ENCODE measurements at places on chromosomes 13 and 19.

DNA sequence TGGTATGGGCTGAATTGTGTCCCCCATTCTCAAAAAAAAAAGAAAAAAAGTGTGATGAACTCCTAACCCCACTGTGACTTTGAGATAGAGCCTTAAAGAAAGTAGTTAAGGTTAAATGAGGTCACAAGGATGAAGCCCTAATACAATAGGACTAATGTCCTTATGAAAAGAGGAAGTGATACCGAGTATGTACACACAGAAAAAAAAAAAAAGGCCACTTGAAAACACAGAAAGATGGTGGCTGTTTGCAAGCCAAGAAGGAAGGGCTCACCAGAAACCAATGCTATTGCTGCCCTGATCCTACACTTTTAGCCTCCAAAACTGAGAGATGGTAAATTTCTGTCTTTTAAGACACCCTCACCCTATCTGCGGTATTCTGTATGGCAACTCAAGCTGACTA is 955.6 kb downstream of the PCDH17 start:
- DNase-seq, result no peak

DNA sequence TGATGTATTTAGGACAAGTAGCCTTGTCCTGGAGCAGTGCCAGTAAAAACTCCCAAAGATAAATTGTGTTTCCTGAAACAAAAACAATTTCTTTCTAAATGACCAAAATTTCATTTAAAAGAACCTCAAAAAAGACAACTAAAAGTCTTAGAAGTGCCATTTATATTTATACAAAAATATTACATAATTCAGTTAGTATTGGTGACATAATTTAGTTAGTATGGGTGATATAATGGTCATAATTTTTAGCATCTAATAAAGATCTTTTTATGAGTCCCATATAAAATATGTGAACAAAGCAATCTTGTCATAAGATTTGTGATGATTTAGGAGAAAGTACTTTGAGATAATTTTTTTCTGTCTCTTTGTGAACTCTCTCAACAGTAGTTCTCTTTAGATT is 76.0 kb downstream of the ELF1 start:
- DNase-seq, result no peak

DNA sequence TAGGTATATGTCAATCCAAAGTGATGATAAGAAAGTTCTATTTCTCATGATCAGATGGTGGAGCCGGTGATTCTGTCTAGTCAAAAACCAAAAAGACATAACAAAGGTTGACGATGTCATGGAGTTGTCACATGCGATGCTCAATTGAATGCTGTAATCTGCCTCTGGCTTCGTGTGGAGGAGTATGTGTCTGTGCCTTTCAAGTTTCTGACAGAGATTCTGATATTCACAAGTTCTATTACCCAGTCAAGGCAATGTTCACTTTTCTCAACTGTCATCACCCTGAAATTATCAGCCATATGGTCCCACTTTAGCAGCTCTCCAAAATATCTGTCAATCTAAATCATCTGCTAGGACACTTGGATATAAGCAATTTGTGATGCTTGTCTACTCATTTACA is 367.6 kb upstream of the PRR20A start:
- DNase-seq, result no peak

GRCh38 chr13:73825143-73825542 is 309.1 kb downstream of the KLF12 start:
- no peak for DNase-seq

DNA sequence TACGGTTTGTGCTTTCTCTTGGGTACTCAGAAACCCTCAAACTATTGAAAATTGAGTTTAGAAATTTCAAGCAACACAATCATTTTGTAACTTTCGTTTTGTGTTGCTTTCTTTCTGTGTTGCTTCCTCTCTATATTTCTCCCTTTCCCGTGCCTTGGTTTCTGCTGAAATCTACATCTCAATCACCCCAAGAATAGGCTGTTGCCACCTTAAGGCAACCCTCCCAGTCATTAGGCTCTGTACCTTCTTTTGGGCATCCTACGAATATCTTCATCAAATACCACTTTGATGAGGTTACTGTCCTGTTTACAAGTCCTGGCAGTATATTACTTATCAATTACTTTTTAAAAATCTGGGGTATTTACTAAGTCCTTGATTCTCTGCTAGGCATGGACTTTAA is 621.6 kb downstream of the GPC6 start:
- DNase-seq, result no peak

GRCh38 chr13:45178349-45179162 is 22.3 kb downstream of the KCTD4 start:
- DNase-seq, result no peak

DNA sequence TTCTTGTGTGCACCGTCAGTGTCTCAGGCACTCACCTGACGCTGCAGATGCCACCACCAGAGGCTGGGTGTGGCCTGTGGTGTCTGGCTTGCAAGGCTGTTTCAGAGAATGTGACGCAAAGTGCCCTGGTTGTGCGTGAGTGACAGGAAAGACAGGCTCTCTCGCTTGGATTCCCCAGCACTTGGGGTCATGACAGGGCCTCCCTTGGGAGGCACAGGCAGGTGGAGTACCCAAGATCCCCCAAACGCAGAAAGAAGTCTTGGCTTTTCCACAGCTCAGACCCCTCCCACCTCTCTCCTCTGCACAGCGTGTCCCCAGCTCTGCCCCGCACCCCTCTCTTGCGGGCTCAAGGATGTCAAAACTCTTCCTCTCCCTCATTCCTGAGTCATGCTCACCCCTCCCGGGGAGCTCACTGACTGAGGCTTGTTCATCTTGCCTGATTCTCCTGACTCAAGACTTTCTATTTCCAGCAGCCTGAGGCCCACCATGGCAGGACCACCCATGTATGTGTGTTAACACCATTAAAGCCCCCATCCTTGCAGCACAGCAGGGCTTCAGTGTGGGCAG is 21.0 kb downstream of the DHX34 start:
- no peak for DNase-seq

DNA sequence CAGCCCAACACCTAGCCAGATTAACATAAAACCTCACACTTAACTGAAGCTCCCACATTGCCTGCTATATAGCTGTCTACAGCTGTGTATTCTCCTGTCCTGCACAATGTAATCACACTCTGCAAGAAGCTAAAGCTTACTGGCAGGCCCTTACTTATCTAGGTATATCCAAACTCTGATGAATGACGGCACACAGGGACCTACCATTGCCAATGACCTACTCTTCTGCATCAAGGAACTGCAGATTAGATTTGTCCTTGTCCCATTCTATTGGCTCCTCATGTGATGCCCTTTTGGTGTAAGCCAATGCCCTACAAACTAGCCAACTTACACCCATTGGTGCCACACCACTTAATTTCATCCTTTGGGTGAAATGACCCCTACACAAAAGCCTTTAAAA is 26.4 kb downstream of the ZNF45 start:
- DNase-seq, result no peak

DNA sequence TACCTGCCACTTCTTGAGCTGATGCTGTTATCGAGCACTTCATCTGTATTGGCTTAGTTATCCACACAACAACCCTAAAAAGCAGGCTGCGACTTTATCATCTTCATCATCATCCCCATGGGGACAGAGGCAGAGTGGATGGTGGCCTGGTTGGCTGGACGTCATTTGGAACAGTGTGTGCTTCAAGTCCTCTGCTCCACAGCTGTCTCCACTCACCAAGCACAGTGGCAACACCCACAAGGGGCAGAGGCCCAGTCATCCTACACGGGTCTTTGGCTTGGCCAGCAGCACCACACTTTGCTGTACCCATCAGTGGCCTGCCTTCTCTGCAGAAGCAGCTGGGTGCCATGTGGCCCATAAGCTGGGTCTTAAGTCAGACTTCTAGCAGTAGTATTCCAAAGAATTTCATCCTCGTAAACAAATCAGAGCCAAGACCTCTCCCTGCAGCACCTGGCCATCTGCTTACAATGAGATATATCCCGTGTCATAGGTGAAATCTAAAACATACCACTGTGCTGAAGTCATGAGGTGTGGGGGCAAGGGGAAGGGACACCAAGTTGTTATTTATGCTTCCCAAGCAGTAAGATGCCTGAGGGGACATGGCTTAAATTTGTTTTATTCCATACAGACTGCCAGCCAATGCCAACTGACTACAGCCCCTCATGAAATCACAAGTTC is 47.9 kb upstream of the EPHX3 start:
- no peak for DNase-seq

GRCh38 chr13:61880578-61881283 is 465.1 kb upstream of the PCDH20 start:
- DNase-seq, result no peak

- no peak for DNase-seq
Observed at GRCh38 chr13:107138486-107138885, 570.5 kb upstream of the ARGLU1 start.

GRCh38 chr19:2290441-2291184 is 8.6 kb upstream of the PEAK3 start:
- no peak for DNase-seq

DNA sequence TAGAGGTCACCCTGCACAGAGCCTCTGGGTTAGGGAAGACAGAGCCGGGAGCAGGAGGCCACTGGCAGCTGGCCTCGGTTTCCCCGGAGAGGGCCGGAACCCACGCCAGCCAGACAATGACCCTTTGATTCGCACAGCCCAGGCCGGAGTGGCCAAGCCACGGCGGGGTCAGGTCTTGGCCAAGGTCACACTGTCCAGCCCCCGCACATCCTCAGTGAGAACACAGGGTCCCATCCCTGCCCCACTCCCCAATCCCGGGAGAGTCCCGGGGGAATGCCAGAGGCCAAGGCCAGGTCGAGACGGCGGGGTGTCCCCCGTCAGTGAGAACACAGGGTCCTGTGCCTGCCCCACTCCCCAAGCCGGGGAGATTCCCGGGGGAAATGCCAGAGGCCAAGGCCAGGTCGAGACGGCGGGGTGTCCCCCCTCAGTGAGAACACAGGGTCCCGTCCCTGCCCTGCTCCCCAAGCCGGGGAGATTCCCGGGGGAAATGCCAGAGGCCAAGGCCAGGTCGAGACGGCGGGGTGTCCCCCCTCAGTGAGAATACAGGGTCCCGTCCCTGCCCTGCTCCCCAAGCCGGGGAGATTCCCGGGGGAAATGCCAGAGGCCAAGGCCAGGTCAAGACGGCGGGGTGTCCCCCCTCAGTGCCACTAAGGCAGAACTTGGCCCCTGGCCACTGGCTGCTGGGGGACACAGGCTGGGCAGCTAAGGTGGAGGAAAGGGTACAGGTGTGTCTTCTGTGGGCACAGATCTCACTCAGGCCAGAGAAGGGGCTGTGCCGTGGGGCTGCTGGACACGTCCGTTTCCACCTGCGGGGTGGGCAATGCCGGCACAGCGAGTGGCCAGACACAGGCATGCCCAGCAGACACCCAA is 1.7 kb upstream of the FSTL3 start:
- peak; percentile 17 for DNase-seq

- no peak for DNase-seq
Observed at GRCh38 chr19:57688011-57688763, 6.4 kb downstream of the ZNF551 start.

GRCh38 chr19:5820785-5821184 is 15.9 kb downstream of the NRTN start:
- DNase-seq, result no peak
